ENCODE measurements at places on chromosomes 7 and 10.

DNA sequence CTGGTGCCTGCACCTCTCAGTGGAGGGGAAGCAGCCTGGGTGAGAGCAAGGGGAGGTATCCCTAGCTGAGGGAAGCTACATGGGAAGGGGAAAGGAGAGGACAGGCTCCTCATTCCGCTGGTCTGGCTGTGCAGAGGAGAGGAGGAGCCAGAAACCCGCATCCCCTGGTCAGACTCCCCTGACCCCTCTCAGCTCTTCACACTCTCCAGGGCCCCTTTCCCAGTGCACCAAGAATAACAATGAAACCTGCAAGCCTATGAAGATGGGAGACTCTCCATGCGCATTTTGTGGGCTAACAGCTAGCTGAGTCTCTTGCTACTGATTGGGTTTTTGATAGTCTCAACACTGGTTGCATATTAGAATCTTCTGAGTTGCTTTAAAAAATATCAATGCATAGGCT, 319.9 kb upstream of the COBL start:
- DNase-seq, result no peak

DNA sequence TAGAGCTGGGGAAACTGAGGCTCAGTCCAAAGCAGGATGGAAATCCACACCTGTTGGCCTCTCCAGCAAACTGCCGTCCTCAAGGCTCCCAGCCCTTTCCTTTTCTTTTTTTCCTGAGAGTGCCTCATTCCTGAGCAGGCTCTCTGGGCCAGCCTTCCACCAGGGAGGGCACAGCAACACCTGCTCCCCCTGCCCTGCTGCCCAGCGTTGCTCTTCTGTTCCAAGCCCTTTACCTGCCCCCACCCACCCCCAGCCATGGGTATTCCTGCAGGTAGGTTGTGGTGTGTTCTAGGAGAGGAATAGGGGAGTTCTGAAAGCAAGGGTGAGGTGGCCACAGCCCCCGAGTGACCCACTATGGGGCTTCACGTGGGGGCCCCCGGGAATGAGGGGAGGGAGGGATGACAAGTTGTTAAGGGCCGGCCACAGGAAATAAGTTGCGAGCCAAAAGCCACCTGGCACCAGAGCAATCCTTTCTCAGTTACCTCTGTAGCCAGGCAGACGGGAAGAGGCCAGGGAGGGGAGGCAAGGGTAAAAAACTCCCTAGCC, 19.3 kb downstream of the VSIR start:
- no peak for DNase-seq

- no peak for DNase-seq
Observed at GRCh38 chr7:156368053-156368843, 272.3 kb upstream of the RNF32 start.

- no peak for DNase-seq
Observed at GRCh38 chr10:4675808-4676207, 150.2 kb upstream of the AKR1E2 start.

DNA sequence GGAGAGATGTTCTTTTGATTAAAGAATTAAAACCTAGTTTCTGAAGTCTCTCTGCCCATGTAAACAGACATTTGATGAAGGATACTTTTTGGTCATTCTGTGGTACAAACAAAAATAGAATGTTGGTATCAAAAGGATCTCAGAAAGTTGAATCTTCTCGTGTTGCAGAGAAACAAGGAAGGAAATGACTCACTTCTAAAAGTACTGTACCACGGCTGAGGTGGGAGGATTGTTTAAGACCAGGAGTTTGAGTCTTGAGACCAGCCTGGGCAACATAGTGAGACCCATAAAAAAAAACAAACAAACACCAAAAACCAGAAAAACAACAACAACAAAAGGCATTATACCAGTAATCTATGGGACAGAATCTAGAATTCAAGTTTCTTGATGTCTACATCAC, 69.7 kb downstream of the PRSS58 start:
- DNase-seq, result no peak

DNA sequence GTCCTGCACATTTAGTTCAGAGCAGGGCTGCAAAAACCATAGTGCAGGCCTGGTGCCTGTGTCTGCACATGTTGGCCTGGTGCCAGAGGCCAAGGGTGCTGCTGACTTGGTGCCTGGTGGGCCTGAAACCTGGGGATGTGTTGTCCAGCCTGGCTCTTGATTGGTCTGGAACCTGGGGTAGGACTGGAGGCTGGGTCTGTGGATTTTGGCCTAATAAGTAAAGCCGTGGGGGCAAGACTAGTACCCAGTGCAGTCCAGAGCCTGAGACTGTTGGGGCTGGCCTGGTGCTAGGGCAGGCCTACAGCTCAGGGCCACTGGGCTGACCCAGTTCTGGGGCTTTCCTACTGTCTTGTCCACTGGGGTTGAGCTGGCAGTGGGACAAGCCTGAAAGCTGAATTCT, 817.9 kb downstream of the DNAJB9 start:
- no peak for DNase-seq

DNA sequence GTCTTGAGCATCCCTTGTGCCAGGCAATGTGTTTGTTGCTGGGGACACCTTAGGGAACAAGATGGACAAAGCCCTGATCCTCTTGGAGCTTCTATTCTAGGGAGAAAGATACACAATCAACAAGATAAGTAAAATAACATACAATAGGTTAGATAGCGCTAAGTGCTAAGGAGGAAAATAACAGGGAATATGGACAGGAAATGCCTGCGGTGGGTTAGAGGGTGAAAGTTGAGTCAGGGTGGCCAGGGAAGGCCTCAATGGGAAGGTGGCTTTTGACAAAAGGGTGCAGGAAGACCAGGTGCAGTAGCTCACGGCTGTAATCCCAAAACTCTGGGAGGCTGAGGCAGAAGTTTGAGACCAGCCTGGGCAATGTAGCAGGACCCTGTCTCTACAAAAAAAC, 38.3 kb upstream of the MYL10 start:
- DNase-seq, result no peak

- no peak for DNase-seq
Observed at GRCh38 chr7:73983437-73984164, 44.4 kb upstream of the ELN start.

- DNase-seq, result no peak
Observed at GRCh38 chr7:64192148-64192704, 14.8 kb upstream of the ZNF735 start.

GRCh38 chr7:99363286-99363685, 11.2 kb upstream of the ARPC1B start:
- DNase-seq, result no peak

DNA sequence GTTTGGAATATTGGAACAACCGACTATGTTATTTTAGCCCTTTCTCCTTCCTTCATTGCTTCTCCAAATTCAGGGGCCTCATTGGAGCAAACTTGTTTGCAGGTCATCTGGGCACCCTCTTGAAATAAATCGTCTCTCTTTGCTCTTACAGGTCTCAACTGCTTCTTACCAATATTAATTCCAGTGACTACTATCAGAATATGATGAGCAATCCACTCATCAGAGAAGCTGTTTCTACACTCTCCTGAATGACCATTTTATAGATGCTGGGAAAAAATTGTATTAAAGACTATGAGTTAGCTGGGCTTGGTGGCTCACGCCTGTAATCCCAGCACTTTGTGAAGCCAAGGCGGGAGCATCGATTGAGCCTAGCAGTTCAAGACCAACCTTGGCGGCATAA, 12.5 kb upstream of the HNRNPF start:
- DNase-seq, result no peak

- no peak for DNase-seq
Observed at GRCh38 chr7:115649429-115649828, 381.1 kb downstream of the TFEC start.

GRCh38 chr7:24939416-24939815, 40.6 kb downstream of the OSBPL3 start:
- DNase-seq, result no peak

- DNase-seq, result no peak
Observed at GRCh38 chr10:127148066-127148932, 48.1 kb downstream of the INSYN2A start.

DNA sequence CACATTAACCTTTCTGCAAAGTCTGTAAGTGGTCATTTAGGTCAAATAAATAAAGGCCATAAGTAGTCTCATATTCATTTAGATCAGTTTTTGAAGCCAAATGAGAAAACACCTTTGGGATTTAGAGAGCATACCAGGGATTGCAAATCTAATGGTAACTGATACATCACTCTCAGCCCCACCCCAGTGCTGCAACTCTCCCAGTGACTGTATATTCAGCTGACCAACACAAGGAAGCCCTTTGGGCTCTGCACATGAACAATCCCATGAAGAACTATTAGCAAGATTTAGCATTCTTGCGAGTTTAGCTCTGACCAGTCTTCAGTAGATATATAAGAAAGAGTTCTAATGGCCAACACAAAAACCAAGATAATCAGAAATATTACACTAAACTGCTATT, 252.3 kb downstream of the CSTF2T start:
- DNase-seq, result no peak

DNA sequence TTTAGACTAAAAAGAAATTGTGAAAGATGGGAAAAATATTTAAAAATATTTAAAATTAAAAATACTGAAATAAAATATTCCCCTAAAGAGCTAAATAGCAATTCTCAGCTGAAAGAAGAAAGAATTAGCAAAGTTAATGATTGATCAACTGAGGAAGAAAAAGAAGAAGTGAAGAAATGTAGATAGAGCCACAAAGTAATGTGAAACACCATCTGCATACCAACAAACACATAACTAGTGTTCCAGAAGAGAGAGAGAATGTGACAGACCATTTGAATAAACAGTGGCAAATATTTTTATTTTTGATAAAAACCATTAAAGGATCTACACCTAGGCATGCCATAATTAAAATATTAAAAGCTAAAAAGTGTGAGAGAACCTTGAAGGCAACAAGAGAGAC, 784.5 kb upstream of the ZWINT start:
- DNase-seq, result no peak

- no peak for DNase-seq
Observed at GRCh38 chr10:71623098-71623985, 96.2 kb downstream of the C10orf105 start.

DNA sequence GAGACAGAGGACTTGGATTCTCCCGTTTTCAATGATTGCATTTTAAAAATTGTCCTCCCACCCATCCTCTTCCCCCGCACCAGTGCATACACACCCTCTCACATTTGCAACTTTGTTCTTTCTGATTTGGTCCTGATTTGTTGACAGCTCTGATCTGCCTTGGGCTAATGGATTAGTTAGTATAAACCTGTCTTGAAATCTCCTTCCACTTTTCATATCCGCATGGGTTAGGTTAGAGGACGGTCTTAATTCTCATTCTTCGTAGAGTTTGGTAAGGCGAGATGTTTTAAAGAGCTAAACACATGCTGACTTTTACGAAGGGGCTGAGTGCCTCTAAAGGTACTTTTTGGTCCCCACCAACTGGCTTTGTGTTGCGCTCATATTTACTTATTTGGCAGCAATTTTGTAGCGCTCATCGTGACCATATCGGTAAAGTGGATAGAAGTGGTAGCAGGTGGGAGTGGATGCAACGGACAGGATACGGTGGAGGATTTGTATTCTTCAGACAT, 1.1 kb downstream of the AHR start:
- peak; percentile 50 for DNase-seq

DNA sequence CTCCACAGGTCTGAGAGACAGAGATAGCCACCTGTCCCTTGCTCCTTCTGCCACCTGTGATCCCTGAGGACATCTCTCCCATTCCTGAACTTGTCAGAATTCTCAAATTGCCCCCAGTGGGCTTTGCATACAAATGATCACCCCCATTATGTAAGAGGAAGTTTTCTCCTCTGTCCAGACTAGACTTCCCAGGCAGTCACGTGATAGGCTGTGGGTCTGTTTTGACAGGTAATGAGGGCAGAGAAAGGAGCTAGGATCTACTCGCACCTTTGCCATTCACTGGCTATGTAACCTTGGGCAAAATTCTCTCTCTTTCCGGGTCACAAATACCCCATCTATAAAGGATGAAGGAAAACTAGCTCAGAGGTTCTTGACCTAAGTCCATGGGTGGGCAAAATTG, 21.4 kb upstream of the TM9SF3 start:
- DNase-seq, result no peak

GRCh38 chr10:1521741-1522140, 215.6 kb downstream of the ADARB2 start:
- no peak for DNase-seq

DNA sequence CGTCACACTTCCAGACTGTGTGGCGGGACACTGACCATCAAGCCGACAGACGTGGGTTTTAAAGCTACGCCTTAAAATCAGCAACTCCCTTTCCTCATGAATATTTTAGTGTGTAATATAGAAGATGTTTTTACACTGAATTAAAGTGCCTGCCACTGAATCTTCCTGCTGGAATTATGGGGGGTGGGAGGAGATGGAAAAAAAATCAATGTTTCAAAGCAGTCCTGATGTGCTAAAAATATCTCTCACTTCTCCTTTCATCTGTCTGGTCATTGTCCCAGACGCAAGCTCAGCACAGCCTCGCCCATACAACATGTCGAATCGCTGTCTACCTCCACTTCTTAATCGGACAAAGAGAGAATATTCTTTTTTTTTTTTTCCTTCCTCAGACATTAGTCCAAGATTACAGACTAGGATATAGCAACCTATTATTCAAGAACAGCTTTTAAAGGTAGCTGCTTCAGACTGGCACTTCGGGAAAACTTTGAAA, 165.1 kb upstream of the KLF14 start:
- DNase-seq, result no peak

DNA sequence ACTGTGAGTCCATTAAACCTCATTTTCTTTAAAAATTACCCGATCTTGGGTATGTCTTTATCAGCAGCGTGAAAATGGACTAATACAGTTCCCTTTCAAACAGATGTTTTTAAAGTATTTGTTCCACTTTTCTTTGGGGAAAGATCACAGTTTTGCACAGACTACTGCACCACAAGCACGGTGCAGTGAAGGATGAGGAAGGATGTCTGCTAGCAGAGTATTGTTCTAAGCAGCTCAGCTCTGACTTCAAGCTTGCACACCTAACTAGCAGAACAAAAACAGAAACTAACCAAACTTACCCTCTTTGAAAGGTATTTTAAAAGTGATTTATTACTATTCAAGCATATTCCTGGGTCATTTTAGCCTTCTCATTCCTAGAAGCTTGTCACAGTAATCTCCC, 20.0 kb downstream of the THNSL1 start:
- DNase-seq, result no peak

DNA sequence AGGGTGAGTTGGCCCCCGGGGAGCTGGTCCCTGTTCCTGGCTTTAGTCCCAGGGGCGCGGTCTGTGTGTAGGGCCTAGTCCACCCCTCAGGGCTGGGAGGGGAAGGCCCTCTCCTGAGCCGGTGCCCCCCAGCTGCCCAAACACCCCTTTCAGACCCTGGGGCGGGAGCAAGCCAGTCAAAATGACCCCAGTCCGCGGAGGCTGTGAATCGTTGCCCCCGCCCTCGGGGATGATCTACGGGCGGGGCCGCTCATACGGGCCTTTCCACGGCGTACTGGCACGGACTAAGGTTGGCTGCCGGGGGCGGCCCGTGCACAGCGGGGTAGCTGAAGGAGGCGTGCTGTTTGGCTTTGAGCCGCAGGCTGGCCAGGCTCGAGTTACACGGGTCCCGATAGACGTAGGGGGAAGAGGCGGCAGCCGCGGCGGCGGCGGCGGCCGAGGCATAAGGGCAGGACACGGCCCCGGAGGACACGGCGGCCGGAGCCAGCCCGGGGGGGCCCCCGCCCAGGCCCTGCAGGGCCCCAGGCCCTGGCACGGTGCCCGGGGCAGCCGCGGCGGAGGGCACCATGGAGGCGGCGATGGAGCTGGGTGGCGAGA, 4.3 kb downstream of the ELOVL3 start:
- DNase-seq, result no peak
